ENCODE measurements at places on chromosomes 5 and 9. TPM values are rescaled to one million over a fixed set of nuclear protein-coding genes. Genes with fewer than 3 reads are reported as not detected.

- H3K4me3 ChIP-seq: no peak overlapping the region
- H3K36me3 ChIP-seq: no peaks in the 10 kb centered on the region
Measured at GRCh38 chr5:124365361-124365801, 381.1 kb downstream of the ZNF608 start.

Gene WASHC1
- 51.4 TPM for polyA plus RNA-seq

DNA sequence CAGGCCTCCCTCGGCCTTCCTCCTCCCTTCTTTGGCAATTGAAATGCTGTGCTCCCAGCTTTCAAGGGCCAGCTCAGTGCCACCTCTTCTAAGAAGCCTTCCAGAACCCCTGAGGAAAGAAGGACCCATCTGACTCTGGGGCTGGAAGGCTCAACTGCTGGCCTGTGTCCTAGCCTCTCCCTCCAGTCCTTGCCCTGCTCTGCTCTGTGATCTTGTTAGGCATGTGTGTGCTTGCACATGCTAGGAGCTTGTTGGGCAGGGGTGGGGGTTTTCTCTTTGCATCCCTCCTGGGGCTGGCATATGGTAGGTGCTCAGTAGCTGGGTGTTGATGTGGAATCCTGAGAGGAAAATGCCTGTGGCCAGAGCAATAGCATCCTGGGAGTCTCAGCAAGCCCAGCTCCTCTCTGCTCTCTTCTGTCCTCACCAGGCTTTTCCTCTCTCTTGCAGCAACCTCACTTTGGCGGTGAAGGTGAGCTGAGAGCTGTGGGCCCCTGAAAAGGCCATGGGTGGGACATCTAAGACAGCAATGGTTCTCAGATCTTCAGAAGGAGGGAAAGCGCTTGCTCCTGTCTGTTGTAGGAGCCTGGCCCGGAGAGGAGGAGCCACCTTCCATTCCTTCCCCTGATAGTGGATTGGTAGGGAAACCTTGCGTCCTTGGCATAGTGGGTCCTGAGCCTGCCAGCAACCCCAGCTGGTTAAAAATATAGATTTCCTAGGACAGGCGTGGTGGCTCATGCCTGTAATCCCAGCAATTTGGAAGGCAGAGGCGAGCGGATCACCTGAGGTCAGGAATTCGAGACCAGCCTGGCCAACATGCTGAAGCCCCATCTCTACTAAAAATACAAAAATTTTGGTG is 9.9 kb downstream of the DOLK start:
- no peak overlapping the region for H3K4me3 ChIP-seq
- no peaks in the 10 kb centered on the region for H3K36me3 ChIP-seq
- no peaks in the 10 kb centered on the region for H3K27me3 ChIP-seq
- no peak for DNase-seq

DNA sequence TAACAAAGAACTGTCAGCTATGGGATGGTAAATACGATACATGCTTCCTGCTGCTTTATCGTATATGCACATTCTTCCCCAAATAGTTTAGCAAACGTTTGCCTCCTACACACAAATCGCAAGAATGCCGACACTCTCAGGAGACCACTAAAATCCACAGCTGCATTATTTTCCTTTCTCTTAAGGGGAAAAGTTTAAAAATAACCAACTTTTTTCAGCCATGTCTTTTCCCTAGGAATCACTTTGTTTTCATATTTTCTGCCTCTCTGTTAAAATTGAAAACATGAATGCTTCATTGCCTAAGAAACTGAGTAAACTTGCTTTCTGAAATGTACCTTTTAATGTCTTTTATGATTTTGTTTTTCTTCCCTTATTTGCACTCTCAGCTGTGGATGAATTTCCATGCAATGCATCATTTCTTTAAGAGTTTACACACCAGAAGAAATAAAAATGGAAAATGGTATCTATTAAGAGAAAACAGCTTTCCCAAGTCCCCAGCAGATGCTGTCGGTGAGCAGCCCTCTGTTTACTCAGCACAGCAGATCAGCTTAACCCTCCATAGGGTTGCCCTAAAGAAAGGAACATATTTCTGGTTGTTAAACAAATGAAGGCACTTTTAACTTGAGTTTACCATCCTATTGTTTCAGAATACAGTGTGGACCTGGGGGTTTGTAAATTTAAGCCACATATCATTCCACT is 66.2 kb downstream of the IZUMO3 start:
- no peaks in the 10 kb centered on the region for H3K27me3 ChIP-seq
- no peaks in the 10 kb centered on the region for H3K36me3 ChIP-seq
- H3K4me1 ChIP-seq: no peaks in the 10 kb centered on the region
- no peak overlapping the region for H3K4me3 ChIP-seq
- no peak for DNase-seq

Gene CHMP5
- polyA plus RNA-seq: 82.6 TPM

GRCh38 chr5:152532714-152533113 is 127.6 kb upstream of the NMUR2 start:
- no peaks in the 10 kb centered on the region for H3K4me1 ChIP-seq
- no peak overlapping the region for H3K27ac ChIP-seq
- no peaks in the 10 kb centered on the region for H3K36me3 ChIP-seq
- H3K27me3 ChIP-seq: peaks cover 2% of the 10 kb centered on the region

GRCh38 chr5:56686337-56687195 is 128.8 kb upstream of the MAP3K1 start:
- H3K4me3 ChIP-seq: no peak overlapping the region
- no peak for DNase-seq
- H3K36me3 ChIP-seq: no peaks in the 10 kb centered on the region
- H3K4me1 ChIP-seq: no peaks in the 10 kb centered on the region
- H3K27me3 ChIP-seq: no peaks in the 10 kb centered on the region
- peak overlapping the region; percentile 81 for H3K27ac ChIP-seq
